ENCODE measurements at places on chromosomes 2 and 18.

DNA sequence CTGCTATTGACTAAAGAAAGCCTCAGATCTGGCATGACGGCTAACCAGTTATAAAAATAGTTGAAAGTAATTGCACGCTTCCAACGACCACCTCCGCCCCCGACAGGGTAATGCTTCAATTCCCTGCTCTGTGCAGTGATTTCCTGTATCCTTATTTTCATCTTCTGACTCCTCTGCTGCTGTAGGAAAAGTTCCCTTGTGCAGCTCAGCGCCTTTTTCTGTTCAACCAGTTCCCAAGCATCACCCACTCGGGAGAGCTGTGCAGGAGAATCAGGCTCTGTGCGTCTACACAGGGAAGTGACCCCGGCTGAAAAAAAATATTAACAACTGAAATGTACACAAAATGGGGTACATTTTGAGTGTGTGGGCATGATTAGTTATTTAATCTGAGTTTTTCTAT, 91.3 kb upstream of the COPS8 start:
- DNase-seq, result no peak

DNA sequence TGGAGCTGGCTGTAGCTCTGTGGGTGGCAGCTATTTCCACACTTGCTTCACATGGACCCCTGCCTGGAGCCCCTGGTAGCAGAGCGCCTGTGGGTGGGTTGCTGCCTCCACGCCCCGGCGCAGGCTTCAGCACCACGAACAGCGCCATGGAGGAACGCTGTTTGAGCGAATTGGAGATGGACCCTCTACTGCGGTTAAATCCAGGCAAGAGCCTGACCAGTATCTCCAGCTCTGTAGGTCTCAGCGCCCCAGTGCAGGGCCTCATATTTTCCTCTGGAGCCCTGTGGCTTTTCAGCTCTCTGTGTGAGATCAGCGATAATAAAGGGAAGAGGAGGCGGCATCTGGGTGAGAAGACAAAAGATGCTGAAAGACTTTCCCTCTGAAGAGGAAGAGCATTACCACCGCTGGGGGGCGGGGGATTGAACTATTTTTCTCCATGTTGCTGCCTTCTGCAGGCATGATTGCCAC, 12.0 kb downstream of the ONECUT2 start:
- DNase-seq, result no peak

GRCh38 chr18:7953095-7953958, 386.2 kb downstream of the PTPRM start:
- no peak for DNase-seq

- DNase-seq, result no peak
These were observed 26.8 kb downstream of the MEX3C start for GRCh38 chr18:51170664-51171063.

GRCh38 chr18:79798999-79799370, 1.2 kb downstream of the KCNG2 start:
- no peak for DNase-seq

- no peak for DNase-seq
These were observed 34.4 kb upstream of the RPL37A start for GRCh38 chr2:216464104-216464720.

DNA sequence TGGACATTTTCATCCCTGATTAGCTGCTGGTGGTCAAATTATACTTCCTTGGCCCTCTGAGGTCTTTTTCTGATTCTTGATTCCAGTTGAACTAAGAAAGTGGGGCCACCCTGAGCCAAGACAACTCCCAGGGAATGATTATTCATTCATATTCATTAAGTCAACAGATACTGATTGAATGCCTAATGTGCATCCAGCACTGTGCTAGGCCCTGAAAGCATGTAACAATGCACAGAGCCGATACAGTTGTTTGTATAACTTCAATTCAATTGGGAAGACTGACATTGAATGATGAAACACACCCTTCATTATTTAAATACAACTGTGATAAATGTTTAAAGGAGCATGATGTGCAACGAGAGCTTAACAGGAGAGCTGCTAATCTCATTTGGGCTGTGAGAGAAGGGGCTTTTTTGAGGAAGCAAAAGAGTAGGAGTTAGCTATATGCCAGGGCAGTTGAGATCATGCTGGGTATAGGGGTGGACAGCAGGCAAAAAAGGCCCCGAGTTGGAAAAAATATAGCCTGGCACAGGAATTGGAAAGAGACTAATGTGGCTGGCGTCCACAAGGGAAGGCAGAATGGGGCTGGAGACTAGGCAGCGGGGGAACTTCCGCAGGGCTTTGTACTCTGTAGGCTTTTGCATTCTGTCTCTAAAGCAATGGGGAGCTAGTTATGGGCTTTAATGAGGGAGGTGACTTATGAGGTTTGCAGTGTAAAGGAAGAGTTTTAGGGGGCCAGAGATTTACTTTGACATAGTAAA, 57.2 kb upstream of the ACVR1 start:
- no peak for DNase-seq

DNA sequence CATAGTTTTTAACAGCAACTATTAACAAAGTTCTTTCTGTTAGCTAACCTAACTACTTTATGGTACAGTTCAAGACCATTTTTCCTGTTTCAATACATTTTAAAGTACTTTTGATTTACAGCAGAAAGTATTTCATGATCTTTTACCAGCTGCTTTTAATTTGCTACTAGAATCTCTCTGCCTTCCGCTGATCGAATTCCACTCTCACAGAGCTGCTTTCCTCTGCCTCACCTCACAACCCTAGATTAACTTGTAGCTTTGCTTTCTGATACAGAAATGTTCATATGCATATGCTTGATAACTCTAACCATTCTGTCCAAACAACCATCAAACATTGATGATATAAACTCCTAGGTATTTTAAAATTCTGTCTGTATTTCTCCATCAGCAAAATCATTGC, 463.2 kb upstream of the ZEB2 start:
- no peak for DNase-seq

DNA sequence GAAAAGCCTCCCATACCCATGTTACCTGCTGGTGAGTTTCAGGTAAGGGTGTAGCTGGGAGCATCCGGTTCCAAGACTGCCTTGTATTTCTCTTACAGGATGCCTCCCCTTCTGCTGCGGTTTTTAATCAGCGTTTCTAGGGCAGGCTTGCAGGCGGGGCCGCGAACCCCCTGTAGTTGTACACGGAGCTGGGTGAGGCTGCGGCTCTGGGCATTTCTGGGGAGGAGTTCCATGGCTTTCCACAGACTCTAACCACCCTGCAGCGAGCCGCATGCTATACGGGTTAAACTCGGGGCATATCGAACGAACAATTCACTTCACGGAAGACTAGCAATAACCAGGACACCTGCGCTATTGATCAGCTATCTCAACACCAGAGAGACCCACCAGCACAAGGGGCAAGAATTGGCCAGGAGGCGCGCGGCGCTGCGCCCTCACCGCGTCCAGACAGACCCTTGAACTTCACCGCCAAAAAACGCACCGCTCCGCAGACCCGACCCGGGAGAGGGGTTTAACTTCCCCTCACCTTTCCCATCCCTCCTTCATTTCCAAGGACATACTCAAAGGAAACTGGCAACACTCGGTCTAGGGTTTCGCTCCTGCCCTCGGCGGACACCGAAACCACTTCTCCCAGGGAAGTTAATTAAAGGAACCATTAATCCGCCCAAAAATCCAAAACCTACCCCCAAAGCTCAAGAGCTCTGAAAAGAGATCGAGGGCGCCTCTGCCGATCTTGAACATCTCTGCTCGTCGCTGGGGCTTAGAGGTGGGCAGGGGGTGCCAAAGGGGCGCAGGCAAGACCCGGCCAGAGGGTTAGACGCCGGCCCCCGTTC, 909 bp downstream of the TGFA start:
- DNase-seq, result no peak

DNA sequence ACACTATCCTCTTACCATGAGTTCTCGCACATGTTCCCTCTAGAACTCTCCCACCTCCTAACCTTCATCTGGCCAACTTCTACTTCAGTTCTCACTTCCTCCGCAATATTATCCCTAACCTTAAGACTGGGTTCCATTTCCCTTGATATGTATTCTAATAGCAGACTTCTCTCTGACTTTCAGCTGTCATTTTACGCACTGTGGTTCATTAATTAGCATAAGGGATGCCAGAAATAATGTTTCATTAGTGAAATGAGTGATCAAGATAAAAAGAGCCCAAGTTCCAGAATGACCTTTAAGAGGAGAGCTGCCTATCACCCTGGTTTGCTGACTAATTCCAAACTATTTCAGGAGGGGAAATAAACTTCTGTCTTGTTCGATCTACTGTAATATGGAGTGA, 108.6 kb upstream of the CCDC150 start:
- no peak for DNase-seq

GRCh38 chr2:223945755-223946154, 620 bp upstream of the WDFY1 start:
- DNase-seq, result no peak

GRCh38 chr2:164850235-164850634, 8.6 kb upstream of the COBLL1 start:
- no peak for DNase-seq

DNA sequence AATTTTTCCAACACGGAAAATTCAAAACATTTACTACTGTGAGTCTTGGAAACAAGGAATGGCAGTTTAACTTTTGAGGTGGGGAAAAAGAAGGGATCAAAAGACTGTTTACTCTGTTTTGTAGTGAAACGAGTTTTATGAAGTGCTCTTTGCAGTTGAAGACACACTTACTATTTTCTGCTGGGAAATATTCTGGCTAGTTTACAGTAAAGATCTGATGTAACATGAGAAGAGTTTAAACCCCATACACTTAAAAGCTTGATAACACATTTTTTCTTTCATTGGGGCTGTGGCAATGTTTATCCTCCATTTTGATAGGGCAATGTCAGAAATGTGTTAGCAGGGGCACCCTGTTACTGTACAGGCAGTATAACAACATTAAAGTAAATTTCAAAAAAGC, 124.9 kb upstream of the SMAD7 start:
- DNase-seq, result no peak

DNA sequence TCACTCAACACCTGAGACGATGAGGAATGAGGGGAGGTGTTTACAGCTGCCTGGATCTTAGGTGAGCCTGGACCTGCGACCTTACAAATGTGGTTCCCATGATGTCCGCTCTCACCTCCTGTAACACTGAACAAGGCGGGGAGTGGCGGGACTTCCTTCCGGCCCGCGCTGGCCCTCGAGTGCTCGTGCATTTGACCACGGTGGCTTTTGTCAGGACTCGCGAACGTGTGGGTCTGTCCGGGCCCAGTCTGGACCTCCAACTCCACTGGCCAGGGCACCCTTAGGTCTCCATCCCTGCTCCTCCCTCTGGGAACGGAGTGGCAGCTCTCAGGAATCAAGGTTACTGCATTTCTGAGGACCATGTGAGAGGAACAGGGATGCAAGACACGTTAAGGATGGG, 263.0 kb upstream of the SALL3 start:
- DNase-seq, result no peak

DNA sequence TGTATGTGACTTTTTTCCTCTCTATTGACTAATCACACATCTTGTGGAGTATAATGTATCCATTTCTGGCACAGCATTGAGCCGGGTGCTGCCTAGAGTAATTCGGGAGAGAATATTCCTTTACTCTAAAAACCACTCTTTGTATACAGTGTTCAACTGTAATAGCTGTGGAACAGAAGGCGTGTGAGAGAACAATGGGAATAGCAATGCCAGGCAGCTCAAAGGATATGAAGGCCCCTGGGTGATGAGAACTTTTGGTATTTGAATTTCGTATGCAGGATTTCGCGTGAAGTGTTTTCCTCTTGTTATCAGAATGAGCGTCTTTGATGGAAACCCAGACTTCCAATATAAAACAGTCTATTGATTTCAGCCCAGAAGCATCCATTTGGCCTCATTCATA, 84.6 kb upstream of the MAP3K20 start:
- no peak for DNase-seq

- no peak for DNase-seq
These were observed 23.6 kb downstream of the MPP4 start for GRCh38 chr2:201674794-201675193.

DNA sequence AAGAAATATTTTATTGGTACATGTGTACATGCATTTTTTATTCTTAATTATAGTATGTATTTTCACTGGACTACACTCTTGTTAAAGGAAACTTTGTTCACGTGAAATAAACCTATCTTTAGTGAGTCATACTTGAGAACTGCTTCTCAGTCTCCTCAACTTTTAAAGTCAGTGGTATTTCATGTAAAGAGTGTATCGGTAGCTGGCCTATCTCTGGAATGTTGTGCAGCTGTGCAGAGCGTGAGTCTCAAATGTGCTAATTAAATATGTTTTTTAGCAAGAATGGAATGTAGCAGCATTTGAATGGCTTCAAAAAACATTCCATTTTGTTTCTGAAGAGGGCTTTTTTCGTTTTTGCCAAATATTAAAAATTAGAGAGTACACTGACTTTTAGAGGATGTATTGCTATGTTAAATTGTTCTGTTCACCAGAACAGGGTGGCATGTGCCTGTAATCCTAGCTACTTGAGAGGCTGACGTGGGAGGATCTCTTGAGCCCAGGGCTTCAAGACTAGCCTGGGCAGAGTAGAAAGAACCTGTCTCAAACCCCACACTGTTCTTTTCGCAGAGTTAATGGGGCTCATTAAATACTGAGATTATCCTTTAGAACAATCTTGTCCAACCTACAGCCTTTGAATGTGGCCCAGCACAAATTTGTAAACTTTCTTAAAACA, 14.3 kb downstream of the SPTBN1 start:
- DNase-seq, result no peak

DNA sequence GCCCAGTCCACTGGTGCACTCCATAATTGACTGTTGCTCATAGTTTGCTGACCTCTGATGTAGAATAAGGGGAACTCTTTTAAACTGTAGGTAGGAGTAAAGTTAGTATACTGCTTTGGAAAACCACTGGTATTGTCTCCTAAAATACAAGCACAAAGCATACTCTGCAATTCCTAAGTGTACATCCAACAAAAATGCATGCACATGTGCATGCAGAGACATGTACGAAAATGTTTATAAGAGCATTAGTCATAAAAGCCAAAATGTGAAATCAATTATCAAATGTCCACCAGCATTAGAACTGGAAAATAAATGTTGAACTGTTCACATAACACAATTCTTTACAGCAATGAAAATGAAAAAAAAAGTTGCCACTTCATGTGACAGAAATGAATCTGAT, 39.8 kb upstream of the DDX18 start:
- no peak for DNase-seq

DNA sequence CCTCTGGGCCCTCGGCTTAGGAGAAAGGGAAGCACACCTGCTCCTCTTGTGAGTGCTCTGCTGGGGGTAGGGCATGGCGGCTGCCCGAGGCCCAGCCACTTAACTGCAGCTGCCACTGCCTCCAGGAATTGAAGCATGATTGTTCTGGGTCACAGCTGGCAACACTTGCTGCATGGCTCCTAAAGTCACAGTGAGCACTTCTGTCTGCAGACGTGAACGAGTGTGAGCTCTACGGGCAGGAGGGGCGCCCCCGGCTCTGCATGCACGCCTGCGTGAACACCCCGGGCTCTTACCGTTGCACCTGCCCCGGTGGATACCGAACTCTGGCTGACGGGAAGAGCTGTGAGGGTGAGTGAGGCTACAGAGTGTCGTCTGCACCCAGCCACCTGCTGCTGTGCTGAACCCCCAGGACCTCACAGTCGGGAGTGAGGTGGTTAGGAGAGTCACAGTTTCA, 44.4 kb downstream of the FBLN7 start:
- no peak for DNase-seq

Data from left ventricle myocardium inferior (tissue), 1 donor.